ENCODE measurements at places on chromosomes 16 and 17.

DNA sequence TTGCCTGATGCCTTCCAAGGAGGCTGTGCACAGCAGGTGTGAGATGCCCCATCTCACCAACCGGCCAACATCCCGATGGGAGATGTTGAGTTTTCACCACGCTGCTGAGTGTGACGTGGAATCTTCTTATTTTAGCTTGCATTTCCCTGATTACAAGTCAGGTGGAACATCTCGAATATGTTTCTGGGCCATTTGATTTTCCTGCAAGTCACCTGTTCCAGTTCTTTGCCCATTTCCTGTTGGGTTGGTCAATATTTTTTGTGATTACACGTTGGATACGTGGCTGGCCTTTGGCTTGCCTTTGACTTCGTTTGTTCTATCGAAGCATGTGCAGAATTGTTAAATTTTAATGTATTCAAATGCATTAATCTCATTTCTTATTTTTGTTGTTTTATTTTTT, 8.3 kb upstream of the CDH15 start:
- no peak for DNase-seq

- DNase-seq: no peak
Observed at GRCh38 chr16:80447241-80447640, 93.6 kb upstream of the DYNLRB2 start.

GRCh38 chr17:36816214-36816906, 120.9 kb upstream of the LHX1 start:
- DNase-seq: no peak

DNA sequence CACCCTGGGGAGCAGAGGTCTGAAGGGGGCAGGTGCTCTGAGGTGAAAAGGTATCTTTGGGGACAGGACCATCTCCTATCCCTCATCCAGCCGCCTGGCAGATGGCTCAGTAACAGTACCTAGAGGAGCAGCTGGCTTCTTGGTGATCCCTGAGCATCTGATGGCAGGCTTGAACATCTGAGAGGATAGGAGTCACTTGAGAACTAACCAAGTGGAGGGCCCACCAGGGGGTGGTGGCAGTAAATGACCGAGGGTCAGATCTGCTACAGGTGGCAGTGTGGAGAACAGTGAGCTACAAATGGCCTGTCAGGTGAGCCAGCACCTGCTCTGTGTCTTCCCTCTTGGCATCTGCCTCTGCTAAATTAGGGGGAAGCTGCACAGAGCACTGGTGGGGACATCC, 13.8 kb downstream of the HROB start:
- DNase-seq: no peak

- no peak for DNase-seq
Observed at GRCh38 chr17:74757502-74757901, 9.1 kb downstream of the NHERF1 start.

GRCh38 chr16:75761108-75761507, 34.8 kb upstream of the CPHXL start:
- DNase-seq: no peak

- no peak for DNase-seq
Observed at GRCh38 chr17:34847938-34848337, 113.3 kb downstream of the CCT6B start.

DNA sequence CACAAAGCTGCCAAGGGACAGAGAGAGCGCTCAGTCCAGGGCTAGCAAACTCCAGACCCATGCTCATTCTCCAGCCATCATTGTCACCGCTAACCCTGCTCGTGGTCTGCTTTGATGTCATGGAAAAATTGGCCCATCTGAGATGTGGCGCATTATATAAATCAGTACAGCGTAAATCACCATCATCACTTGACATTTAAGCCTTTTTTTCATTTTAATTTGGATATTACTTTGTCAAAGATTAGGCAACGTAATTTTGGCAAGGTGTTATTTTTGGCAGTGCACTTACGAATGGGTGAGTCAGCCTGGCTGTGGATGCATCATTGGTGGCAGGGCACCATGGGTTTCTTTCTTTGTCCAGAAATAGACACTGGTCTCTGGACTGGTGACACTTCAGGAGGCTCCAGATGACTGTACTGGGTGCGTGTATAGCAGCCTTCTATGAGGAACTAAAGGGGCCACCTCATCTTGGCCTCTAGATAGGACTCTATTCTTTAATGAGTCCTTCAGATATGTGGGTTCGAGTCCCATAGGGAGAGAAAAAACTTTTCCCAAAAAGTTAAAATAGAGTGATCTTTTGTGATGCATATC, 166.3 kb downstream of the MSI2 start:
- no peak for DNase-seq

- no peak for DNase-seq
Observed at GRCh38 chr17:37259030-37259735, 116.6 kb upstream of the C17orf78 start.

DNA sequence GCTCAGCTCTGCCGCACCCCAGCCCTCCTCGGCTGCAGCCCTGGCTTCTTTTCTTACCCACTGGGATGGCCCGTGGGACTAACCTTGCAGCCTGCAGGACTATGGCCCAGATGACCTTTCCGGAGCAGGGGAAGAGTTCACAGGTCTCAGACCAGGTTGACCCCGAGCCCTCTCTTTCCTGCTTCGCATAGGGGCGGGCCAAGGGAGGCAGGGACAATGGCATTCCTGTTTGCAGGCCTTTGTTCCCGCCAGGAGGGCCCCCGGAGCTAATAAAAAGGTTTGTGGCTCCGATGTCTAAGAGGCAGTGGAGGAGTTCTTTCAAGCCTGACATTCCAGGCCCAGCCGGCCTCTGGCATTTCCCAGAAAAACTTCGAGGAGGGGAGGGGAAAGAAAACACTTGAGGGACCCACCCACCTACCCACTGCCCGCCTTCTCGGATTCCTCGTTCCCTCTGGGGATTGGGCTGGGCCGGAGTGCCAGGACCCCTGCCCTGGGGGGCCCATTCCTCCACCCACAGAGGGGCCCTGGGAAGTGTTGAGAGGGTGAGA, 5.8 kb upstream of the SOCS3 start:
- no peak for DNase-seq

GRCh38 chr17:75757086-75757681, 7.8 kb downstream of the GALK1 start:
- DNase-seq: no peak

DNA sequence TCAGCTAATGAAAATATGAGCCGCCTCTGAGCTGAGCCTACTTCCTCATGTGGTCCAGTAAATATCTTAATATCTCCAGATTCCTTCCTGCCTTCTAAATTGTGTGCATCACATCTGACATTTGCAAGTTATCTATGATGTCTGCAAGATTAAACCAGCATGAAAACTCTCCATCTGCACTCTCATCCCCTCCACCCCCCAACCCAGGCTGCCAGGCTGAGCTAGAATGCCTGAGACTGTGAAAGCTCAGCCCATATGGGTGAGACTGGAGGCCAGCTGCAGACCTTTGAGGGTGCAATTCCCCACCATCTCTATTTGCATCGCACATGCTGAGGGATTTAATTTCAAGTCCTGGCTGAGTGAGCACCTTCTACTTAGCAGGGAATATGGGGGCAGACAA, 82.8 kb downstream of the ASIC2 start:
- DNase-seq: no peak

DNA sequence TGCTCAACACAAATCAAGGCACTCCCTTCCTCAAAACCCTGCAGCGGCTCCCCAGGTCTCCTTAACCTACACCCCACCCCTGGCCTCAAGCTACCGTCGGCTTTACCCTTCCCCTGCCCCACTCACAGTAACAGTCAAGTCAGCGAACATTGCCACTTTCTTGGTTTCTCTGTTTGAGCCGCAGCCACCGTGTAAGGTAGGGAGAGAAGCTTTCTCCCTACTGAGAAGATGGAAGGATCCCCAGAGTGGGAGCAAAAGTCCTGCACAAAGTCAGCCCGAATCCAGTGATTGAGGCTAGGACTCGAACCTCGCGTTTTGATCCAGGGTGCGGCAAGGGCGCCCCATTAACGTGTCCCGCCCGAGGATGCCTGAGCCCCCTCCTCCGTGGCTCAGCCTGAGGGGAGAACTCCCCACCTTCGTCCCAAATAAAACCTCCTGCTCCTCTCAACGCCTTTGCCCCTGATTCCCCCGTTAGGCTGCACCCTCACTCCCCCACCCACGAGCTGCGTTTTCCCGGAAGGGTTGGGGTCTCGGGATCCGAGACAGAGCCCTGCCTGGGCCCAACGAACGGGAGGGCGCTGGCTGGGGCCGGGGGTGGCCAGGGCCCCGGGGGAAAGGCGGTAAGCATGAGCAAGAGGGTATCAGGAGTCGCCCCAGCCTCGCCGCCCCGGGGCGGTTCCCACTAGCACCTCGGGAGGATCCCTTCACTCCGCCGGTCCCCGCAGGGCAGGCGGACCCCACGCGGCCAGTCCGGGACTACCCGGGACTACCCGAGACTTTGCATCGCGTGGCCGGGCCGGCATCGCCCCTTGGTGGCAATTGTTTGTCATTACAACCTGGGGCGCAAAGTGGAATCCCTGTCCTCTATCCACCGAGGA, 9.9 kb upstream of the NAGS start:
- DNase-seq: no peak

DNA sequence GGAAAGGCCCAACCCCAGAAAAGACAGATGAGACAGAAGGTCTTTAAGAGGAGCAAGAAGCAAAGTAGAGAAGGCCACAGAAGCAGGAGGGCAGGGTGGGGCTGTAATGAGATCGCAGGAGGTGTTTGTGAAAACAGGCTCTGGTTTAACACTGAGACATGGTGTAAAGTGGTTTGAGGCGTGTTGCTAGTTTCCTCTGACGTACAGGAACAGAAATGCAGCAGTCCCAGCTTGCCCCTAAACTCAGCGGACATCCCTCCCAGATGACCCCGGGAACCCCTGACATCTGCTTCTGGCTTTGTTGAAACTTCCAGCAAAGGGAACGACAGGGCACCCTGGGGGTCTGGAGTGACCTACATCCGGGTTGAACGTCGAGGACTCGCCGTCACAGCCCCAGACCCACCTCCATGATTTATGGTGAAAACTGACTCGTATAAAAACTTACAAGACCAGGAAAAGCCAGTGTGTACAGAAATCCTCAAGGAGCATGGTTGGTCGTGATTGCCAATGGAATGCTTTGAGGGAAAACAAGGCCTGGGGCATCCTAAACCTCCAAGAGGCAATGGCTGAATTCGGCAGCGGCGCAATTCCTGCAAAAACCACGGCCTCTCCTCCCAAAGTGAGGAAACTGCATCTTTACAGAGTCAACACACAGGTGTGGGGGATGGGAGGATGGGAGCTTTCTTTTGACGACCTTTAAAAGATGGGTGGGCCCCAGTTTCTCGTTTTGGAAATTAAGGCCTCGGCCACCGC, 25.8 kb downstream of the LITAF start:
- DNase-seq: no peak

DNA sequence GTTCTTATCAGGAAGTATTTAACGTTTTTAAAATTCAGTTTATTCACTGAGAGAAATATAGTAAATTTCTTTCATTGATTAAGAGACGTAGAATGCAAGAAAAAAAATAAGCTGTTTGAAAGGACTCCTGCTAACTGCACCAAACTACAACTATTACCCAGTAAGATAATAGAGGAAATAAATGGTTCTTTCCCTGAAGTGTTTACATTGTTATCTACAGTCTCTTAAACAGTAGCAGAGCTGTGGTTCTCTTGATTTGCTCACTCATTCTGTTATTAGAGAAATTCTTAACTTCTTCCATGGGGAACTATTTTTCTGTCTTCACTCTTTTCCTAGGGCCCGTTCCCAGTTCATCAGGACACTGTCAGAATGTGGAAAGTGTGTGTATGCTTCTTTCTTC, 973.0 kb downstream of the KCNJ2 start:
- no peak for DNase-seq

GRCh38 chr16:58098207-58099096, 30.7 kb downstream of the CFAP20 start:
- no peak for DNase-seq

DNA sequence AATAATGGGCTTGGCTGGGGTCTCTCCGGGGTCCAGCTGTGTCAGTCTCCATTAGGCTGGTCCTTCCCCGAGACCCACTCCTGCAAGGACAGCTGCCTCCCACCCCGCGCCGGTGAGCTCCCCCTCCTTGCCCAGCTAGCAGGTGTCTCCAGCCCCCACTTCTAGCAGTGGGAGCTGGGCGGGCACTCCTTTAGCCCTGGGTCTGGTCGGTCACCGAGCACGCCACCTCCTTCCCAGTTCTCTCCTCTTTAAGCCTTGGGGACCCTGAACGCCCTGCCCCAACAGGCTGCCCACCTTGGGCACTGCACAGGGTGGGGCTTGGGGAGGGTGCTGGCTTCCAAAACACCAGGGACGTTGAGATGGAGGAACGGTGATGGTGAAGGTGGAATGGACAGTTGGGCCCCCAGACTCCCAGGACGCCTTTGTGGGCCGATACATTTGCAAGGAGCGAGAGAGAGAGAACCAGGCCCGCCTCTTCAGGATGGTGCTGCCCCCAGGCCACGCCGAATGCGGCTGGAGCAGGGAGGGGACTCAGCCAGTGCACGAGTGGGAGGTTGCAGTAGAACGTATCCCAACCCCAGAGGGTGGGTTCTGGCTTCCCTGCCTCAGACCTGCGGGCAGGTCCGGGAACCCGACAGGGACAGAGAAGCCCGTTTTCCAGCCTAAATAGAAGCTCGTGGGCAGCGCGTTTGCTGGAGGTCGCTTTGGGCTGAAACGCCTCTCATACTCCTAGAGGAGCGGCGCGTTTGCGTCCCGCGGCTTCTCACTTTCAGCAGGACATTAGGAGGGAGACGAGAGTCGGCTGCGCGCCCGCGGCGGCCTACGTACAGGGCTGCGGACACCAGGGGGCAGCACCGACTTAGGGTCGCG, 10.7 kb downstream of the TBX2 start:
- DNase-seq: no peak

DNA sequence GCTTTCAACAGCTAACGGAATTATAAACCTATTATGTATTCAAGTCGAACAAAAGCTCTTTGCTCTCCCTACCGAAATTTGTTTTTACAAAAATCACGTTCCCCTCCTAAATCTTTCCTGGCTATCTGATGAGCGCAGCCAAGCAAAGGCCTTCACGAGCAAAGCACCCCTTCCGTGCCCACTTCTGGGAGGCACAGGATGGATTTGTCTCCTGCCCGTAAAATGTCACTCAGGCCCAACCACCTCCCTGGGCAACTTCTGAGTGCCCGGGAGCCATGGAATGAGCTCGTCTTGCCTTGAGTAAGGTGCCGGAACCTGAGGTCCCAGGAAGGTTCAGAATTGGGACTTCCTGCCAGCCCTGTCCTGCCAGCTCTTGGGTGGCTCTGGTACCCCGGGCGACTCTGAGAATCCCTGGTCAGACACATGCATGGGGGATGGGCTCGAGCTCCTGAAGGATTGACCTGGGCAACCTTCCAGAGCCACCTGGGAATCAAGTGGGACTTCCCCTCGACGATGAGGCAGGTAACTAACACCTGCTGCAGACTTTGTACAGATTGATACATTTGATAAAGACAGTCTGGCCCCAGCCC, 19.8 kb downstream of the SLC7A5 start:
- no peak for DNase-seq

GRCh38 chr17:66438101-66438500, 135.7 kb downstream of the PRKCA start:
- DNase-seq: no peak

- DNase-seq: no peak
Observed at GRCh38 chr17:78475211-78475610, 96.8 kb downstream of the PGS1 start.

GRCh38 chr17:69722518-69722917, 308.0 kb downstream of the MAP2K6 start:
- DNase-seq: no peak

GRCh38 chr17:58960068-58960467, 146.6 kb downstream of the TRIM37 start:
- no peak for DNase-seq

Data from cortex of kidney (tissue), 1 donor.